ENCODE measurements at places on chromosomes 1 and 21. TPM values are rescaled to one million over a fixed set of nuclear protein-coding genes. Genes with fewer than 3 reads are reported as not detected.

GRCh38 chr1:68178821-68179490 lies 53.4 kb downstream of the WLS start:
- no peak for DNase-seq

DNA sequence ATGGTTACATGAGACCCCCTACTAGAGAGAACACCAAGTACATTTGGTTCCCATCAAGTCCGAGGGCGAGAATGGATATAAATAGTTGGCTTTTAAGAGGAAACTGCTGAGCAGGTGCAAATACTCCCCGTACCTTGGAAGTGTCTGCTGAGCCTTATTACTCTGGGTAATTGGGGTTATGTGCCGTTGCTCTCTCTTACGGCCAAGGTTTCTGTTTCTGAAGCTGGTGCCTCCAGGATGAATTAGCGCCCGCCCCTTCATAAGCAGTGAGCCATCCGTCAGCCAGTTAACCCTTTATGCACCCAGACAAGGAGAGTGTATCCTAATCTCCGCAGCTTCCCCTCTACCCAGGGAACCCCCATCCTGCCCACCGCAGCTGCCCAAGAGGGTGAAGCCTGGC lies 90.4 kb upstream of the AJAP1 start:
- DNase-seq: no peak

DNA sequence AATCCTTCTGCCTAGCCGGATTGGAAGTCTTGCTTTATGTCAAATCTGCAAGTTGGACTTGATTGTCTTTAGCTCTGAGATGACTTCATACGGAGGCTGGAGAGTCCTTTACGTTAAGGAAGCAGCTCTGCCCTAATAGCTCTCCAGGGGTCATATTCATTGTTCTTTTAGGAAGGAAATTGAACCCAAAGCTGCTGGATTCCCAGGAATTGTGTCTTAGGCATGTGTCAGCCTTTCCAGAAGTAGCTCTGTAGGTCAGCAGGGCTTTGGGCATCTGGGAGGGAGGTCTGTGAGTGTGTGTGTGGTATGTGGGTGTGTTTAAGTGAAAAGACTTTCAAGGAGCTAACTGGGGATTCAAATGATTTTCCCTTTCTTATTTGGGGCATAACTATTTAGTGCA lies 82.4 kb downstream of the ABCA4 start:
- no peak for DNase-seq

DNA sequence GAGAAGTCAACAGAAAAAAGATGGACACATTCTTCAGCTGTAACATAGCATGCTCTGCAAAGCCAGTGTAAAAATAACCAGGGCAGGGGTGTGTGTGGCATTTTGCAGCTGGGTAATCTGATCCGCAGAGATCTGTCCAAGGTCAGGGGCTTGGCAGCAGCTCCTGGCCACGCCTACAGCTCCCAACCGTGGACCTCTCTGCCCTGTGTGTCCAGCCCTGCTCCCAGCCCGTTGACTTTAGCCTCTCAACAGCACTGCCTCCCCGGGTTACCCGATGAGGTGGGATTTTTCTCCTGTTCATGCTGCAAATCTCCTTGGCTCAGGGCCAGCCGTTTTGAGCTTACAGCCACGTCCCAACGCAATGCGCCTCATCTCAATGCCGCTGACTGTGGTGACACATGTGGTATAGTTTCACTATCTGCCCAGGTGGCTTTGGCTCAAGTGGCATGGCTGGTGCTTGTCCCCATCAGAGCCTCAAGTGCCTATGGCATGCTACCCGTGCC lies 68.1 kb downstream of the VWA5B1 start:
- DNase-seq: no peak

Gene CTTNBP2NL
- 25.9 TPM for total RNA-seq

Measured in suprapubic skin (tissue), 4 donors.